Urinary bladder (tissue), 4 donors: ENCODE measurements at places on chromosomes 12 and 14. TPM values are rescaled to one million over a fixed set of nuclear protein-coding genes. Genes with fewer than 3 reads are reported as not detected.

Gene LIN7A
- 31.2 TPM for total RNA-seq

Gene GPX2
- 21.0 TPM for total RNA-seq

Gene GPR137C
- total RNA-seq = 14.0 TPM

Gene KRT75
- not detected for total RNA-seq

Gene ESR2
- 1.7 TPM for total RNA-seq

Gene MYH7
- 29.9 TPM for total RNA-seq

Gene B3GNT4
- 0.16 TPM for total RNA-seq

Gene B4GALNT3
- total RNA-seq = 1.4 TPM

Gene SNAPC1
- total RNA-seq = 12.5 TPM

Gene CABP1
- 4.9 TPM for total RNA-seq

Gene A2M
- 428 TPM for total RNA-seq

Gene NUAK1
- 18.7 TPM for total RNA-seq

Gene TEX52
- total RNA-seq = not detected

Gene TAS2R7
- not detected for total RNA-seq
